ENCODE measurements at places on chromosomes 13 and 19.

DNA sequence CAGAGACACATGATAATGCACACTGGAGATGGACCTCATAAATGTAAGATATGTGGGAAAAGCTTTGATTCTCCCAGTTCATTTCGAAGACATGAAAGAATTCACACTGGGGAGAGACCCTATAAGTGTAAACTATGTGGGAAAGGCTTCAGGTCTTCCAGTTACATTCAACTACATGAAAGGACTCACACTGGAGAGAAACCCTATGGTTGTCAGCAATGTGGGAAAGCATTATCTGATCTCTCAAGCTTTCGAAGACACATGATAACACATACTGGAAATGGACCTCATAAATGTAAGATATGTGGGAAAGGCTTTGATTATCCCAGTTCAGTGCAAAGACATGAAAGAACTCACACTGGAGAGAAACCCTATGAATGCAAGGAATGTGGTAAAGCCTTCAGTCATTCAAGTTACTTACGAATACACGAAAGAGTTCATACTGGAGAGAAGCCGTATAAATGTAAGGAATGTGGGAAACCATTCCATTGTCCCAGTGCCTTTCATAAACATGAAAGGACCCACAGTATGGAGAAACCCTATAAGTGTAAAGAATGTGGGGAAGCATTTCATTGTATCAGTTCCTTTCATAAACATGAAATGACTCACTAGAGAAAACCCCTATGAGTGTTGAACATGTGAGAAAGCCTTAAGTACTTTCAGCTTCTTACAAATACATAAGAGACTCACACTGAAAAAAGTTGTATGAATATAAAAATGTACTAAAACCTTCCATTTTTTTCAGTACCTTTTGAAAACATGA lies 14.7 kb downstream of the ZNF441 start:
- no peak for DNase-seq

DNA sequence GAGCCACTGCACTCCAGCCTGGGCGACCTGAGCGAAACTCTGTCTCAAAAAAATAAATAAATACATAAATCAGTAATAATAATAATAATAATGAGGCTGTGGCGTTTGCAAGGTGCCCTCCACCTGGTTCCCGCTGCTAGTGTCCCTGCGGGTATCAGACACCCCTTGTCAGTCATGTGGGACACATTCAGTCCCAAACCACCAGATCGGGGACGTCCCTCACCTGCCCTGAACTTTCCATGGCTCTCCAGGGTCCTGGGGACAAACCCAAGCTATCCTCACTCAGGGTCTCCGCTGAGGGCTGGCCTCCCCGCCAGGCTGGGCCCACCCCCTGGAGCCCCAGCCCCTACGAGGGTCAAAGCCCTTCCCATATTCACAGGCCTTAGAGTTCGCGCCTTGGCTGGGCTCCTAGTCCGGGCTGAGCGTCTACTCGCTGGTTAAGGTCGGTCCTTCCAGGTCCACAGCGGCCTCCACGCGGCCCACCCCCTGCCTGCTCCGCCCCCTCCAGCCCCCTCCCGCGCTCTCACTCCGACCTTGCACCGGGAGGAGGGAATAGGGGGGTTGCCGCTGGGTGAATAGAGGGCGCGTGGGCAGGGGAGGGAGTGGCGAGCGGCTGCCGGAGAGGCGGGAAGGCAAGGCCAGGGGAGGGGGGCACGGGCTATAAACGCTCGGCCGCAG lies 349 bp upstream of the KISS1R start:
- DNase-seq, result peak; percentile 31

GRCh38 chr19:51094696-51095279 lies 12.1 kb upstream of the KLK14 start:
- peak; percentile 68 for DNase-seq

DNA sequence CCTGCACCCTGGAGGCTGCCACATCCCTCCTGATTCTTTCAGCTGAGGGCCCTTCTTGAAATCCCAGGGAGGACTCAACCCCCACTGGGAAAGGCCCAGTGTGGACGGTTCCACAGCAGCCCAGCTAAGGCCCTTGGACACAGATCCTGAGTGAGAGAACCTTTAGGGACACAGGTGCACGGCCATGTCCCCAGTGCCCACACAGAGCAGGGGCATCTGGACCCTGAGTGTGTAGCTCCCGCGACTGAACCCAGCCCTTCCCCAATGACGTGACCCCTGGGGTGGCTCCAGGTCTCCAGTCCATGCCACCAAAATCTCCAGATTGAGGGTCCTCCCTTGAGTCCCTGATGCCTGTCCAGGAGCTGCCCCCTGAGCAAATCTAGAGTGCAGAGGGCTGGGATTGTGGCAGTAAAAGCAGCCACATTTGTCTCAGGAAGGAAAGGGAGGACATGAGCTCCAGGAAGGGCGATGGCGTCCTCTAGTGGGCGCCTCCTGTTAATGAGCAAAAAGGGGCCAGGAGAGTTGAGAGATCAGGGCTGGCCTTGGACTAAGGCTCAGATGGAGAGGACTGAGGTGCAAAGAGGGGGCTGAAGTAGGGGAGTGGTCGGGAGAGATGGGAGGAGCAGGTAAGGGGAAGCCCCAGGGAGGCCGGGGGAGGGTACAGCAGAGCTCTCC lies 6.9 kb upstream of the CEACAM5 start:
- no peak for DNase-seq

DNA sequence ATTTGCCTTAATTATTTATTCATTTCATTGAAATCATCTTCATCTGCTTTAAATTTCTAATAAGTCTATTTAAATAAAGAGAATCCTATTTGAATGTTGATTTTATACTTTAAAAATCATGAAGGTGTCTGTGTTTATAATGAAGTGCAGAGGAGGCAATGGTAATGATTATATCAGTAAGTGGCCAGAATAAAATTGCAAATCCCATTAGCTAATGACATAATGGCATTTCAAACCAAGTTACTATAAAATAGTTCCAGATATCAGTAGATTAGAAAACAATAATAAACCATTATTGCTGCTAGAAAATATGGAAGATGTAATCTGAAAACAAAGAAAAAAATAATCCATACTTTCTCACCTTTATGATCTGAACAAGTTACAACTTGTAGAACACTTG lies 647.8 kb upstream of the KLHL1 start:
- DNase-seq, result no peak

DNA sequence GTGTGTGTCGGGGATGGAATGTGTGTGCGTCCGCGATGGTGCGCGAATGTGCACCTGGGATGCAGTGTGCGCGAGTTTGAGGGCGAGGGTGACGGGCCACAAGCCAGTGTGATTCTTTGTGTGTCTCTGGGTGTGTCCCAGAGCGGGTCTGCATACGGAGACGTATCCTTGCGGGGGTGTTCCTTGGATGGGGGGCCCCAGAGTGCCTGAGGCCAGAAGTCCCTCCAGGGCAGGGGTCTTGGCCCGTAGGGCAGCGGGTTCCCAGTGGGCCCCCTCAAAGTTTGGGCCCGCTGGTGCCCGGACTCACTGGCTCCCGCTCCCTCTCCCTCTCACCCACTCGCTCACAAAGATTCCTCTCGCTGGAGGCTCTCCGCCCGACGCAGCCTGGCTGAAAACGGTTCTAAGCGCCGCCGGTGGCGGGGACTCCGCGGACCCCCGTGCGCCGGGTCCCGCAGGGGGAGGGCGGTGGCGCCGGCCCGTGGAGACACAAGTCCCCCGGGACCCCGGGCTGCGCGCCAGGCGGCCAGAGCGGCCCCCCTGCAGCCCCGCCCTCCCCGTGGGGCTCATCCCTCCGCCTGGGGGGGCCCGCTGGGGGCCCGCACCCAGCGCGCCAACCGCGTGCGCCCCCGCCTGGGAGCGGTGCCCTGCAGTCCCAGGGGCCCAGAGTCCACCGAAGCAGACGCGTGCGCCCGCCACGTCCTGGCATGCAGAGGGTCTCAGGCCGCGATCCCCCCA lies 886 bp downstream of the CRLF1 start:
- DNase-seq, result no peak

DNA sequence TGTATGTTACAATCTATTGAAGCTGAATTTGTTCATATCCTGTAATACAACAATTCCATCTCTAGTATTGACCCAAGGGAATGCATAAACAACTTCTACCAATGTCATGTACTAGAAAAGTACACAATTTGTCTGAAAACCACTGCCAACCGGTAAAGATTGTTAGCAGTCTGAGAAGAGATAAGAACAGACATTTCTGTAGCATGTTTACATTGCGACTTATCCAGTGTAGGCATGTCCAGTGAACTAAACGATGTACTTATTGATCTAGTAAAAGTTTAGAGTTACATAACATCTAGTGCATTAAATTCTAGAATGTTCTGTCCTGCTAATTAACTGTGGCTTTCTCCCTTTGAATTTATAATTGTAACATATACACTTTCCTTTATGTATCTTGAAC lies 425.9 kb downstream of the SLITRK6 start:
- DNase-seq, result no peak

- no peak for DNase-seq
These were observed 60.1 kb upstream of the AKAP11 start for GRCh38 chr13:42211704-42212464.

DNA sequence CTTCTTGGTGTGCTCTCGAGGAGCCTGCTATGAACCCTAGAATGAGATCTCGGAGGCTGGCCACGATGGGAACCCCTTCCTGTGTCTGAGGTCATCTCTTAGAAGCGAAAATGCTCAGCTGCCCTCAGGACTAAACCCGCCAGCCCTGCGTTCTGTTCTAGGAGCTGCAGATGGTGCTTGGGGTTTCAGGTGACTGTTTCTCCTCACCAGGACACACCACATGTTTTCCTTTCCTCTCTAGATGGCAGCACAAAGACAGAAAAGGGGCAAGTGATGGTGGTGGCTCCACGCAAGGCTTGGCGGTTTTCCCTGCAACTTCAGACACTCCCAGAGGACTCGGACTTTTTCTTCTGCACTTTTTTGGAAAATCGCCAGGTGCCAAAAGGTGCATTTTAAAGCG lies 60.1 kb downstream of the RNASEH2B start:
- DNase-seq, result peak; percentile 34

- DNase-seq, result no peak
These were observed 11.6 kb downstream of the CLDN10 start for GRCh38 chr13:95564091-95564490.

- peak; percentile 50 for DNase-seq
These were observed 652 bp downstream of the CHERP start for GRCh38 chr19:16541526-16542044.

GRCh38 chr13:30392681-30393045 lies 29.6 kb upstream of the UBE2L5 start:
- DNase-seq, result no peak

- DNase-seq, result peak; percentile 63
These were observed 1238.9 kb downstream of the UQCRFS1 start for GRCh38 chr19:27974082-27974513.

GRCh38 chr13:114099191-114099590 lies 33.2 kb downstream of the RASA3 start:
- peak; percentile 82 for DNase-seq

- DNase-seq, result no peak
These were observed 352.7 kb upstream of the SGCG start for GRCh38 chr13:22828081-22828480.

GRCh38 chr13:24648983-24649687 lies 31.1 kb upstream of the ATP12A start:
- no peak for DNase-seq

DNA sequence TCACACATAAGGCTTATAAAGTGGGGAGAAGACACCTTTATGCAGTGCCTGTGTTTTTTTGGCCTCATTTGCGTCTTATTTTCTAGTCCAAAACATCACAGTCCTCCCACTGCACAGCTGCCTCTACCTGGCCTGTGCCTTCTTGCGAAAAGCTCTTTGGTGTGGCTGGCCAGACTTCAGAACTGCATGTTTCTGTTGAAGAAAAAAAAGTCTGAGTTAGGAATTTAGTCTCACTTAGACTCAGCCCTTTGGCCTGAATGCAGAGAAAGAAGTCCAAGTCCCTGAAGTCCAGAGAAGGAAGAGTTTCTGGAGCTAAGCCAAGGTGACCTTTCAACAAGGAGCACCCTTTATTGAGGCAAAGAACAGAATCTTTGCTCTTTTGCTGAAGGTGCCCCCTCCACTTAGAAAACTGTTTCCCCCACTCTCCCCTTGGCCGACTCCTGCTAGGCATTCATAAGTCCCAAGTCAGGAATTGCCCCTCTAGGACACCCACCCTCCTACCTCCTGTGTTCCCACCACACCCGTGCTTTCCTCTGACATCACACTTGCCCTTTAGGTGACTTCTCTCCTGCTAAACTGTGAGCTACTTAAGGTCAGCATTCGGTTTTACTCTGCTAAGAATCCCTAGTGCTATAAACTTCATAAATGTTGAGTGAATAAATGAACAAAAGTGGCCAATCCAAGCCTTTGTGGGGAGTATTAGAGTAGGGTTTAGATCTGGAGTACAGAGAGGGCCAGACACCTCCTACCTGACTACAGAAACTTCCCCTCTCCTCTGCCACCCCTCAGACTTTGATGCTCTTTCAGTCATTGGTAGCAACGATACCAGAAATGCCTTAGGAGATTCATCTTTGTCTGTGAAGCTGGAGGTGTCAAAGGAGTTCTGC lies 226.8 kb downstream of the LACC1 start:
- DNase-seq, result peak; percentile 8

DNA sequence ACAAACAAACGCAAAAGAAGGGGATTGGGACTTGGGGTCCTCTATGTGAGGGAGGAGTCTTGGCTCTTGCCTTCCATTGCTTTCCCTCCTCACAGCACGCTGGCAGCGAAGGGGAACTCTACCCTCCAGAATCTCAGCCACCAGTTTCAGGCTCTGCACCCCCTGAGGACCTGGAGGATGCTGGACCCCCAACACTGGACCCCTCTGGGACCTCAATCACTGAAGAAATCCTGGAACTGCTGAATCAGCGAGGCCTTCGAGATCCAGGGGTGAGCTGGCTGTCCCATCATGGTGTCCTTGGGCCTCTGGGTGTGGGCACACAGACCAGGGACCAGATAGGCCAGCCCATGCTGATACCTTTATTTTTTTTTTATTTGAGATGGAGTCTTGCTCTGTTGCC lies 9.6 kb downstream of the PLEKHG2 start:
- DNase-seq, result no peak

DNA sequence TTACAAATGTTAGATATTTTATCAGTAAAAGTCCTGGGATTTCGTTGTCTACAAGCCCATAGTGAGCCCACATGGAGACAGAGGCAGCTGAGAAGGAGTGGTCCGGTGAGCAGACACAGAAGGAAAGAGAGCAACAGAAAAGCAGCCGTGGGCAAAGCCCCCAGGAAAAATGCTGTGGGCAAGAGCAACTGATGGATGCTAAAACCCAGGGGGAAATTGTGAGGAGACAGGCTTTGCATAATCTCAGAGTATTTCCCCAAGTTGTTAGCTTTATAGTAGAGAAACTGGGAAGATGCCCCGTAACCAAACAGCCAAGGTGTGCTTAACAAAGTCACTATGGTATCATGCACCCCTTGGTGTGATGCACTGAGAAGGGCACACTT lies 35.1 kb downstream of the GJA3 start:
- DNase-seq, result no peak

GRCh38 chr13:54775501-54776191 lies 1747.0 kb downstream of the OLFM4 start:
- DNase-seq, result no peak

DNA sequence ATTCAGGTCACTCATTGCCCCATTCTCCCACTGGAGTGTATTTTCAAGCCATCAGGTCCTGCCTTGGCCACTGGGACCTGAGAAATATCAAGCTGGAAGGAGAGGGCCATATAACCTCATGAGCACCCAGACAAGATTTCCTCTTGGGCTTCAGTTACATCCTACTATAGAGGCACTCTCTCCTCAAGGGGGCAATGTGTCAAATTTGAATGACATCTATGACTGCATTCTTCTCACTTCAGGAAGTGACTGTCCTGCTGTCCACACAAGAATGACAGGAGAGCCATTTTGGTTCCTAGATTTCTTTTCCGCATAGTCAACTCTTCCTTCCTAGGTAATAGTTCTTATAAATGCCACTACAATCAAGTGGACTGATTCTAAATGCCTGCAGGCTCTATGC lies 416.2 kb downstream of the DIAPH3 start:
- no peak for DNase-seq

Measured in cardiac muscle cell (in vitro differentiated cells and primary cell).